ENCODE measurements at places on chromosomes 12 and 14. TPM values are rescaled to one million over a fixed set of nuclear protein-coding genes. Genes with fewer than 3 reads are reported as not detected.

The HOXC9 gene
- polyA plus RNA-seq = 29.8 TPM

GRCh38 chr12:124604264-124604680 is 36.9 kb upstream of the NCOR2 start:
- DNase-seq = no peak

- DNase-seq = no peak
These were observed 7.4 kb downstream of the SCARB1 start for GRCh38 chr12:124856132-124856841.

DNA sequence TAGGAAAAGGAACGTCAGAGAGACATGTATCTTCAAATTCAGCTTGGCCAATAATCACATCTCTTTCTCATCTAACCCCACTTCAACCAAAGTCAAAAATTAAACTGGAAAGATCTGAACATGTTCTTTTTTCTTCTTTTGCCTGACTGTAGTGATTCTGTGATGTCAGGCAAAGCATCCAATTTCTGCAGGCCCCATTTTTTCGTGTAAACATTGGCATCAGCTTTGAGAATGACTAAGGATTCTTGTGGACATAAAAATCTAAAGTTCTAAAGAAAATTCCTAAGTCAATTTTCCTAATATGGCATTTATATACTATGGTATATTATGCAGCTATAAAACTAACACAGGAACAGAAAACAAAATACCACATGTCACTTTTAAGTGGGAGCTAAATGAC is 89.1 kb downstream of the STXBP6 start:
- no peak for DNase-seq

The OR6C2 gene
- polyA plus RNA-seq = not detected

The ADGRD1 gene
- polyA plus RNA-seq = 10.3 TPM

DNA sequence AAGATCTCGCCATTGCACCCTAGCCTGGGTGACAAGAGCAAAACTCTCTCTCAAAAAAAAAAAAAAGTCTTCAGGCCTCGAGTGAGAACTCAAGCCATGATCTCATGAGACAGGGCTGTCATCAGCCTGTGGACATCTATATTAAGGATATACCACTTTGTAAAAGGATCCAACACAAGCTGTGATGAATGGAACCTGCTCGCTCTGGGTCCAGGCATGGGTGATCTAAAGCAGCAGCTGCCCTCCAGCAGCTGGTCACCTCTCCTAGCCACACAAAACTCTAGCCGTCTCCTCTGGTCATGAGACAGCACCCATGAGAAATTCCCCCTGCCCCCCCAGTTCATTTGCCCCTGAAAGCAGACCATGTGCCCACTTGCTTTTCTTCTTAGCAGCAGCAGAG is 19.1 kb upstream of the DGLUCY start:
- no peak for DNase-seq

DNA sequence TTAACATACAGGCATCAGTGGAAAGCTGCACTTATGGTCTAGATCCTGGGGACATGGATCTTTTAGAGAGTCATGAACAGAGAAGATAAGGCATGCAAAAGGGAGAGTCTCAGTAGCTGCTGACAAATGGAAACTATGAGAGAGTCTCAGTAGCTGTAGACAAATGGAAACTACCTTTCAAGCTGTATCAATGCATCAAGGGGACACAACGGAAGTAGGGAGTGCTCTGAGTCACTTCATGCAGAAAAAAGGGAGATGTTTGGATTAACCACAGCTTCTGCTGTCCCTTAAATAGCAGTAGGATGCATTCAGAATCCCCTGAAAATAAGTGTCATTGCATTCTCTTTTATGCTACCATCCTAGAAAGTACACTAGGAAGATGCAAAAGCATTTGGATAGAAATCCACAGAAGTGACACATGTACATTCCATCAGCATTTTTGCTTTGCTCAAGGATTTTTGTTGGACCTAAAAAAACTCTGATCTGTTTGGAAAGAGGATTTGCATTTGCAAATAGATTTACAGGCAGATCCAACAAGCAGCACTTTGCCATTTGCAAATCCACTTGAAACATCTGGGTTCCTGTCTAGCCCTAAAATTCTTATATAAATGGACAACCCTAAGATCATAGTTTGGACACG is 227.5 kb upstream of the LMO3 start:
- DNase-seq = no peak

DNA sequence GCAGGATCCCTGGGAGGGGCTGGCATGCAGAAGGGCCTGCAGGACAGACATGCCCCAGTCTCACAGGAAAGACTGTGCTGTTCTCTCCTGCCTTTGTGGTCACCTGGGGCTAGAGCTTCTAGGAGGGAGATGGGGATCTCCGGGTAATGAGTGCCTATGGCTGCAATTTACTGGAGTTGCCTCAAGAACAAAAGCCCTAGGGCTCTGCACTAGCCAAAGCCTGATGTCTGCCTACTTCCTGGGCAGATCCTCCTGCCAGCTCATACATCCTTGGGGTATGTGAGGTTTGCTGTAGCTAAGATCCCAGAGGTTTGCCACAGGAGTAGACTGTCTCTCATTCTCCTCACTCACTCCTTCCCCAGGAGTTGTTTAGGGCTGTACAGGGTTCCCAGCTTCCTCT is 106.9 kb upstream of the PPFIA2 start:
- DNase-seq = no peak

DNA sequence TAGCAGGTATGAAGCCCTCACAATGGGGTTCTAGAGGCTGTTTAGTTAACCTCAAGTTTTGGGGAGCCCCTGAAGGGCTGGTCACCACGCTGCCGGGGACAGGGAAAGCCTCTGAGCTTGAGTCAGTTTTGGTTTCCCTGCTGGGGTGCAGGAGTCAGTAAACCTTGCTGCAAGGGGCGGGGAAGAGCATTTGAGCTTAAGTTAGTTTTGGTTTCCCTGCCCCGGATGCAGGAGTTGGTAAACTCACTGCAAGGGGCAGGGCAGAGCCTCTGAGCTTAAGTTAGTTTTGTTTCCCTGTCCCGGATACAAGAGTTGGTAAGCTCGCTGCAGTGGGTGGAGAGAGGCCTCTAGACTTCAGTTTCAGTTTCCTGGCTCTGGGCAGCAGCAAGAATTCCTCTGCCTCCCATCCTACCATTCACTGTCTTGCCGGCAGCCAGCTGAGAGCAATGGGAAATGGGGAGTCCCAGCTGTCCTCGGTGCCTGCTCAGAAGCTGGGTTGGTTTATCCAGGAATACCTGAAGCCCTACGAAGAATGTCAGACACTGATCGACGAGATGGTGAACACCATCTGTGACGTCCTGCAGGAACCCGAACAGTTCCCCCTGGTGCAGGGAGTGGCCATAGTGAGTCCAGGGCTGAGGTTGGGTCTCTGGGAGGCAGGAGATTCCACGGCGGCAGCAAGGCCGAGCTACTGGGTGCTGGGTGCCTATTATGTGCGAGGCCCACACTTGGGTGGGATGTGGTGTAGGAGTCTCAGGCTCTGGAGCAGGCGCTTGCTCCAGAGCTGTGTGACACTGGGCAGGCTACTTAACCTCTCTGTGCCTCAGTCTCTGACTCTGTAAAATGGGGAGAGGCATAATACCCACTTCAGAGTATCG is at the start of gene OAS2:
OAS2 (plus strand) TSS at position 357 of the 878 bp plus-strand sequence; CDS start at position 447, 90 bp downstream.
- peak; percentile 11 for DNase-seq

The CD69 gene
- polyA plus RNA-seq = 1.3 TPM

DNA sequence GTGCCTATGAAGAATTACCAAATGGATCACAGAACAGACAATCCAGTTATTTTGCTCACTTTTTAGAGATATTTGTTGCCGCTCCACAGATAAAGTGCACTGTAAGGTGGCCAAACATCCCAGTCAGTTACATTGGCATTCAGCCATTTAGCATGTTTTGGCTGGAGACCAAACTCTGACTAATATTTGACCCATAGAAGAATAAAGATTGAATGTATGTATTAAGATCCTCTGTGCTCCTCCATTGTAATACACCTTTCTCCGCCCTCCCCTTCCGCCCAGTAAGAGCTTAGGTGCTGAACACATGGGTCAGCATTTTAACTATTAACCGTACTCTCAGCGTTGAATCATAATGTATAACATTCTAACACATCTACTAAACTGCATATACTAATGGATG is 163.4 kb downstream of the ANO6 start:
- no peak for DNase-seq

The NANOG gene
- polyA plus RNA-seq = 1.3 TPM

- no peak for DNase-seq
These were observed 88.5 kb downstream of the PAPLN start for GRCh38 chr14:73325630-73326299.

GRCh38 chr12:128727461-128727860 is 96.3 kb downstream of the SLC15A4 start:
- no peak for DNase-seq

DNA sequence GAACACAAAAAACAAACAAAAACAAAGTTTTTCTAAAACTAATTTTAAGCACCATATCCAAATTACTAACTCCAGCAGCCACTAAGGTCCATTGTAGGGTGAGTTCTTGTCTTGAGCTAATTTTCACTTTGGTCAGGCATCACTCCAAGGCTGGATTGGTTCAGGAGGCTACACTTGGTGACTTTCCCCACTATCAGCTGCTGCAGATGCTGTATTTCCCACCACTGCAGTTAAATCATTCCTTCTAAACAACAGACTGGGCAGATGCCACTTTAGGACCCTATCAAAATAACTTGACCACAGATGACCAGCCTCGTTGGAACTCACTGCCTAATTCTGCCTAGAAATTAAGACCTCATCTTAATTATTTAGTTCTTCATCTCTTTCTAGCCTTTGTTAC is 140.5 kb downstream of the SLC16A7 start:
- DNase-seq = no peak

The NPAS3 gene
- polyA plus RNA-seq = 9.6 TPM

GRCh38 chr14:37900561-37900960 is 305.1 kb downstream of the TTC6 start:
- no peak for DNase-seq

The ZDHHC22 gene
- polyA plus RNA-seq = 0.58 TPM

GRCh38 chr14:94864387-94865195 is 94.7 kb upstream of the GSC start:
- peak; percentile 45 for DNase-seq

GRCh38 chr12:112820796-112821195 is 29.2 kb downstream of the RPH3A start:
- DNase-seq = no peak

DNA sequence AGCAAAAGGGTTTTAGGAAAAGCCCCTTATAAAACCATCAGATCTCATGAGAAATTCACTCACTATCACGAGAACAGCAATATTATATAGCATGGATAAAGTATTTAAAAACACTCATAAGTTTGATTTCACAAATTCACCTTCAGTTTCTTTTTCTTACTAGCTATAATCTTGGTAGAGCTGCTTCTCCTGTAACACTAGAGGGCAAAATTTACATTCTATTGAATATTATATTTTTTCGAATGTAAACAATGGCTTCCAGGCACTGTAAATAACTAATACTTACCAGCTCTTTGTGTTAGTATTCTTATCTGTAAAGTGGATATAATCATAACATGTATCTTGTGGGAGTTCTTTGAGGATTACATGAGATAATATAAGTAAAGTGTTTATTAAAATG is 259.6 kb downstream of the CCER1 start:
- no peak for DNase-seq

DNA sequence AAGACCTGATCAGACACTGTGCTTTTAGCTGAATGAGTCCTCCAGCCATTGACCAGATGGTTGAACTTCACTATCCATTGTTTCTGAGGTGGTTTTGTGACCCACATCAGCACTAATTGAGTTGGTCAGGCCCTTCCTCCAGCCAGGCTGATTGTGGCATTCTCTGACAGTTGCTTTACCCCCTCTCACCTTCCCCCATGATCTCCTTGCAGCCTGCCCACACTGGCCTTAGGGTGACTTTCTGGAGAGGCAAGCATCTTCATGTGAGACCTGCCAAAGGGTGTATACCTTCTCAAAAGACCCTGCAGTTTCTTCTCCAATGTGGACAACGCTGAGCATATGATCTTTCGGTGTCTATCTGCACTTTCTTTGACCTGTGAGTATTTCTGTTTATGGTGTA is 83.9 kb downstream of the GPATCH2L start:
- DNase-seq = no peak

The GUCY2C gene
- 0.34 TPM for polyA plus RNA-seq

The RGS6 gene
- 2.0 TPM for polyA plus RNA-seq
